Erythroblast (primary cell): ENCODE measurements at places on chromosomes 3 and 15.

- peak; percentile 77 for DNase-seq
Measured at GRCh38 chr3:14925729-14926591, 21.4 kb upstream of the NR2C2 start.

GRCh38 chr3:37262816-37263393 lies 88.5 kb upstream of the LRRFIP2 start:
- no peak for DNase-seq

DNA sequence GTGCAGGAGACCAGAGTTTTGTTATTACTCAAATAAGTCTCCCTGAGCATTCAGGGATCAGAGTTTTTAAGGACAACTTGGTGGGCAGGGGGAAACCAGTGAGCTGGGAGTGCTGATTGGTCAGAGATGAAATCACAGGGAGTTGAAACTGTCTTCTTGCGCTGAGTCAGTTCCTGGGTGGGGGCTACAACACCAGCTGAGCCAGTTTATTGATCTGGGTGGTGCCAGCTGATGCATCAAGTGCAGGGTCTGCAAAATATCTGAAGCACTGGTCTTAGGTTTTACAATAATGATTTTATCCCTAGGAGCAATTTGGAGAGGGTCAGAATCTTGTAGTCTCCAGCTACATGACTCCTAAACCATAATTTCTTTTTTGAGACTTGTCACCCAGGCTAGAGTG lies 13.8 kb upstream of the ZNF662 start:
- DNase-seq: no peak

DNA sequence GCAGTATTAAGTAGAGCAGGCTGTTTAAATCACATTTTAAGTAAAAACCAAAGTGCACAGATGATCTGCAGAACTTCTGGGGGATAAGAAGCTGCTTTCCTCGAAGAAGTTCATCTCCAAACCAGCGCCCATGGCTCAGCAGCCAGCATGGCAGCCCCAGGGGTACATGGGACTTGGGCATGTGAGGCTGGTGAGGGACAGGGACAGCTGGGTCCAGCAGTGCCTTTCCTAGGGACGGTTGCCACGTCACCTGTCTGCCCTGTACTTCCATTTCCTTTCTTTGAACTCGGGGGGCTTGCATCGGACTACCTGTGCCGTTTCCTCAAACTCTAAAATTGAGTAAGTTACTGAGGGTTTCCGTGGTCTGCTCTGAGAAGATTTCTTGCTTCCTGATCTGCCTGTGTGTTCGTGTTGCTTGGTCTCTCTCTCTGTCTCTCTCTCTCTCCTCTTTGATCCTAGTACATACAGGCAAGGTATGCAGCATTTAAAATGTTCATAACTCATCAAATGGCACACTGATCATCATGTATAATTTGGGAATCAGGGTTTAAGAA lies 67.6 kb downstream of the IGF1R start:
- DNase-seq: no peak

DNA sequence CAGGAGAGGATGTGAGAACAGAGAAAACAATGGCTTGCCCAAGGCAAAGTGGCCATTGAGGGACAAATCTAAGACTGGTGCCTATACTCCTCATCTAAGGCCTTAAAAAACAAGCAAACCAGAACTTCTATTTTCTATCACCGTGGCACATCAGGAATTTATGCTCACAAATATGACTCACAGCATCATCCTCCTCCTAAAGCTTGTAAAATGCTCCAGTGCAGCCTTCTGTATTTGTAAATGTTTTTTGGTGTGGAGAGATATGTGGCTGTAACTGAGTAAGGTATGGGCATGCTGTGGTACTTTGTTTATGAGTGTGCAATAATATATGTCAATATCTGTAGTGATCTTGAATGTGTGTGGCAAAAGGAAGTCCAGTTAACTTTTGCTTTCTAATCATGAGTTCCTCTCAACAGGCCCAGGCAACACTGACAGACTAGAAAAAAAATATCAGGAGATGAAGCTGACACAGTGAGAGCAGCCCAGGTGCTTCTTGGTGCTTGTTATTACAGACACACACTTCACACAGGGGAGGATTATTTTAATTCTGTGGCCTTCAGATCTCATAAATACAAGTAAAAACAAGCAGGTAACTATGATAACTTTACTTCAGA lies 60.3 kb downstream of the CTNNB1 start:
- DNase-seq: no peak

GRCh38 chr3:17330660-17331059 lies 411.8 kb downstream of the TBC1D5 start:
- DNase-seq: no peak

DNA sequence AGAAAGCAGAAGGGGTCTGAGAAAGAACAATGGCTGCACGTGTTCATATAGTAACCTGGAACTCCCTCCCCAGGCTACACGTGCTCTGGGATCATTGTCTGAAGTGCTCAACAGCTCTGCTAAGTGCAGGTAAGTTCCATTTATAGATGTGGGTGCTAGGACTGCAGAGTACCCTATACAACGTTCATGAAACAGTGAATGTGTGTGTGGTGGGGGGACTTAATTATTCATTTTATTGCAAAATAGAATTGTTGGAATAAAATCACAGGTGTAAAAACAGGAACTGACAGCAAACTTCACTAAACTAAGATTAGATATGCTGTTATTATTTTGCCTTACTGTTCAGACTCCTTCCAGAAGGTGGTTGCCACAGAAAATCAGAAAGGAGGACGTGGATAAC lies 68.5 kb downstream of the CCR4 start:
- no peak for DNase-seq

- no peak for DNase-seq
Measured at GRCh38 chr3:43319794-43320193, 33.5 kb downstream of the SNRK start.

GRCh38 chr3:13559764-13560525 lies 11.0 kb downstream of the FBLN2 start:
- DNase-seq: no peak

DNA sequence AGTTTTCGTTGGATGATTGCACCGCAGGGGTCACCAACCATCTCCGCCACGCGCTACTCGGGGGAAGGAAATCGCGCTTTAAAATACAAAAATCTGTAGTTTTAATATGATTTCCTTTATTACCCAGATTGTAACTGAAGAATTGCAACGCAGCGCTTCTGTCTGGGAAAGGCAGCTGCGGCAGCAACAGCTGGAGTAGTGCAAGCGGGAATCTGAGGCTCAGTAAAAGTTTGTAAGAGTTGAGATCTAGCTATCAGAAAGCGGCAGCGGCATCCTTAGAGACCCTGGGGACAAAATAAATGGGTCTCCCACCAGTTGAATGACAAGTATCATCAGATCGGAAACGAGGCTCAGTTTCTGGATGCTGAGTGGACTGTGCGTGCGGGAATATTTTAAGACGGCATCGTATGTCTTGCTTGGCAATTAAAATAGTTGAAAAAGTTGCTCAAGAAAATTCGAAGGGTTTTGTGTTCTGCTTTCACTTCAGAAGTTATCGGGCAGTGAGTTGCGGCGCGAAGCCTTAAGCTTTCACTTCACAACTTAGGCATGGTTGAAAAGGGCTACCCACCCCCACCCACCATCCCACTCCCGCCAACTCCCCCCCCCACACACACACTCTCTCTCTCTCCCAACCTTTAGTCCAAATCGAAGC lies 2.7 kb downstream of the MECOM start:
- peak; percentile 47 for DNase-seq

- DNase-seq: no peak
Measured at GRCh38 chr15:58302832-58303231, 129.0 kb upstream of the LIPC start.

DNA sequence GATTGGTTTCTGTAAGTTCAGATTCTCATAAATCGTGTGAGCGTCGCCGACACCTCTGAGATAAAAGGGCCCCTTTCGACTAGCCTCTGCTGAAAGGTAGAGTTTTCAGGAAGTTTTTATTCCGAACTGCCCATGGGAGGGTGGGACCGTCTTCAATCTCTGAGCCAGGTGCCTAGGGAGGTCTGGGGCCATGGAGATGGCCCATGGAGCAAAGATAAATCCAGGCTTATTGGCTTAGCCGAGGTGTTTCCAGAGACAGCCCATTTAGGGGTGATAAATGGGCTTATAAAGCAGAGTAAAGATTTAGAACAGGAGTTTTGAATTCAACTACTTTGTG lies 442 bp downstream of the QTRT2 start:
- DNase-seq: no peak

DNA sequence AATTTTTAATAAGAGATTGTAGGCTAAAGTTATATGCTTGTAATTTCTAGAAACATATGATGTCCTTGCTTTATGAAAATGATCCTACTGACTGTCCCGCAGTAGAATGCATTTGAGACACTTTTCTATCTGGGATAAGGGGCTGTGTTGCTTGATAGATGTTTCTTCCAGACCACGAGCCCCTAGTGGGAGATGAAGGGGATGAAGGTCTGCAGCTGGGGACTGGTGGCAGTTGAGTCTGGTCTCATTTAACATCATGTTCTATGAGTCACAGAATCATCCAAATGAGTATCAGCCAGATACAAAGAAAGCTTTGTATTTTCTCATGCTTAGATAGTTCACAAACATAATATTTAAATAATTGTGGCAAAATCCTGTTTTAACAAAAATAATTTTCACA lies 84.3 kb upstream of the PRTG start:
- no peak for DNase-seq

- no peak for DNase-seq
Measured at GRCh38 chr15:85025516-85026251, 44.0 kb downstream of the PDE8A start.

DNA sequence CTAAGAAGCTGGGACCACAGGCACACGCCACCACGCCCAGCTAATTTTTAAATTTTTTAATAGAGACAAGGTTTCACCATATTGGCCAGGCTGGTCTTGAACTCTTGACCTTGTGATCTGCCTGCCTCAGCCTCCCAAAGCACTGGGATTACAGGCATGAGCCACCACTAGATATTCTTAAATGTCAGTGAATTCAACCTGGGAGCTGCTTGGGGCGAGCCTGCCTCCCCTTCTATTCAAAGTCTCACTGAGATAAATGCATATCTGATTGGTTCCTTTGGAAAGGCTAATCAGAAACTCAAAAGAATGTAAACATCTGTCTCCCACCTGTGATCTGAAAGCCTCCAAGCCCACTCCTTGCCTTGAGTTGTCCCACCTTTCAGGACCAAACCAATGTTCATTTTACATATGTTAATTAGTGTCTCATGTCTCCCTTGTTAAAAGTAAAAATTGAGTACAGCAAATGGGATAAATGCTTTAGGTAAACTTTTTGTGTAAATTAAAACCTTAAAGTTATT lies 15.0 kb downstream of the CYP11A1 start:
- no peak for DNase-seq

DNA sequence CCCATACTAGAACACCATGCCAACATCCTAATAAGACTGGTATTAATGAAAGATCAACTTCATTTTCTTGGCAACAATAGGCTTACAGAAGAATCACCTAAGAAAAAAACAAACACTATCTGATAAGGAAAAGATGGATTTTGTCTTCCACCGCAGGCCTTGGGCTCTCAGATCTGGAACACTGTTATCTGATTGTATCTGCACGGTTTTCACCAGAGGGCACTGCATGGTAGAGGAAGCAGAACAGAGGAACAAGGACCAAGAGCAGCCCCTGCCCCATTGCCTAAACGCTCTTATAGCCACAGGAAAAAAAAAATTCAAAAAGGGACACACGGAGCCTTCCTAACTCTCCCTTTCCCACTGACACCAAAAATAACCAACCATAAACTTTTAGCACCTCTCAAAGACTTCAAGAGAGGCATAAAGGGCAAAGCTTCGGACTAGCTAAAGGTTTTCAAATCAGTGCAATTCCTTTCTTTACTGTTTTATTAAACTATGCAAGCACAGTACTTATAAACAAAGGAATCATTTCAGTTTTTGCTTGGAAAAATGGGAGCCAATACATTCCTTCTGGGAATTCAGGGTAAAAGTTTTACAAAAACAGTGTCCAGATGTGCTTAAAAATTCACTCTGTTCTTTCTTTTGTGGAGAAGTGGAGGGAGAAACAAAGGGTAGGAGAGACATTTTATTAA lies 23.3 kb downstream of the IL17RD start:
- DNase-seq: no peak

GRCh38 chr3:160343132-160343531 lies 55.9 kb downstream of the IFT80 start:
- DNase-seq: peak; percentile 12

DNA sequence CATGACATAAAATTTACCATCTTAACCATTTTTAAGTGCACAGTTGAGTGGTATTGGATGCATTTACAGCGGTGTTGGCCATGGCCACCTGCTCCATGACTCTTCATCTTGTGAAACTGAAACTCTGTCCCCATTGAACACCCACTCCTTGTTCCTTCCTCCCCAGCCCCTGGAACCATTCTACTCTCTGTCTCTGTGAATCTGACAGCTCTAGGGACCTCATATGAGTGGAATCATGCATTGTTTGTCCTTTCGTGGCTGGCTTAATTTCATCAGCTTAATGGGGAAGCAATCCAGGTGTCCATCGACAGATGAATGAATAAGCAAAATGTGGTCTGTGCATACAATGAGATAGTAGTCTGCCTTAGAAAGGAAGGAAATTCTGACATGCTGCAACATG lies 42.5 kb downstream of the PLXNA1 start:
- DNase-seq: peak; percentile 10

DNA sequence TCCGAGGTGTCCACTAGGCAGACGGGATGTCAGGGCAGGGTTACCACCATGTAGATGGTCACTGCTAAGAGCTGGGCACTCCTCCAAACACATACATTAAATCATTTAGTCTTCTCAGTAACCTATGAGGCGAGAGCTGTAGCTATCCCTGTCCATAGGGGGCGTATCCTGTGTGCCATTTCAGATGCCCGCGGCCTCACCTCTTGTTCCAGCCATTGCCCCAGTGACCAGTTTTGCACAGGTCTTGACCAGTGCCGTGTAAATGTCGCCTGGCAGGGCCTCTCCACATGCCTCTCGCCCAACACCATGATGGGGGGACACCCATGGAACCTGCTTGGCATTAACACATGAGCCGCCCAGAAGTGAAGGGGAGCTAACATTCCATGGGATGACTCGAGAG lies 20.8 kb upstream of the SRP14 start:
- no peak for DNase-seq

- no peak for DNase-seq
Measured at GRCh38 chr3:126612479-126613205, 42.3 kb downstream of the TXNRD3 start.

- DNase-seq: no peak
Measured at GRCh38 chr3:141109751-141110150, 58.6 kb downstream of the SPSB4 start.

DNA sequence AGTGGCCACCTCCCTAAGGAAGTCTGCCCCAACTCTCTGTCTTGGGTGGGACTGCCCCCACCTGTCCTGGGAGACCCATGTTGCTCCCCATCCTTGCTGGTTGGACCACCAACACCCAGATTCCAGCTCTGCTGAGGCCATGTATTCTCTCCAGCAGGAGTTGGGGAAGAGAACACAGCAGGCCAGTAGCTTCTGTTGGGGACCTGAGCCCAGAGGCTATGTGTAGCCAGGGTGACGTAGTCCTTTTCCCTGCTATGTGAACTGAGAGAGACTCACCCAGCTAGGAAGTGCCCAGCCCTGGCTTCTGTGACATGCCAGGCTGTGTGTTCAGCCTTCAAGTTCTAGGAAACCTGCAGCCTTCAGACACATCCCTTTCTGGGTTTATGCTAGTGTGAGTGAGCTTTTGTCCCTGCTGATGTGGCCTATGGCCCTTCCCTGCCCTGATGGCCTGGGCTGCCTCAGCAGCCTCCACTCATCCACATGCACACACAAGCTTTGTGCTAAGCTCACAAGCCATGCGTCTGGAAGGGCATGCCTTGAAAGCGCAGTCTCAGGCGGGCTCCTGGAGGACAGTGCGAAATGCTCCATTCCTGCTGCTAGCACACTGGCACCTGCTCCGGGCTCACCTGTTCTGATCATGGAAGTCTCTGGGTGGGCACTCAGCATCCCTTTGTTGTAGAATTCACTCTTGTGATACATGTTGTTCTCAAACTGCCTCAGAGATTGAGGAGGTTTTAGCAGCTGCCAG lies 42.6 kb downstream of the KY start:
- DNase-seq: no peak
